ENCODE measurements at places on chromosomes 4 and X.

GRCh38 chr4:89562746-89563145 is 255.1 kb upstream of the GPRIN3 start:
- DNase-seq: no peak

DNA sequence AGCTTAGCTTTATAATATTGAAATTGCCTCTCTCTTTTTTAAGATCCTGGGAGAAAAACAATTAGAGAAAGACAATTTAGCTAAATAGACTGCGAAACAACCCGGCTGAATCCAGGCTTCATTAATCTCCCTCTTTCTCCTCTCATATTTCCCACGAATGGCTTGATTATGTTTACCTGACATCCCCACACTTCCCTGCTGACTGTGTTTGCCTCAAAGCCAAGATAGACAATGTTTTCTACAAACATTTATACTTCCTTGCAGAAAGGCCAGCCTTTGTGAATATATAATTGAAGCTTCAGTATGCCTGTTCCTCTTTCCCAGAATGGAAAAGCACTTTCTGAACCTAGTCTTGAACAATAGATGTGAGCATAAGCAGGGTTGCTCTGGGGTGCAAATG is 566.8 kb downstream of the PDHA2 start:
- no peak for DNase-seq

- no peak for DNase-seq
These were observed 25.2 kb downstream of the PPP1R2C start for GRCh38 chrX:42752730-42753129.

DNA sequence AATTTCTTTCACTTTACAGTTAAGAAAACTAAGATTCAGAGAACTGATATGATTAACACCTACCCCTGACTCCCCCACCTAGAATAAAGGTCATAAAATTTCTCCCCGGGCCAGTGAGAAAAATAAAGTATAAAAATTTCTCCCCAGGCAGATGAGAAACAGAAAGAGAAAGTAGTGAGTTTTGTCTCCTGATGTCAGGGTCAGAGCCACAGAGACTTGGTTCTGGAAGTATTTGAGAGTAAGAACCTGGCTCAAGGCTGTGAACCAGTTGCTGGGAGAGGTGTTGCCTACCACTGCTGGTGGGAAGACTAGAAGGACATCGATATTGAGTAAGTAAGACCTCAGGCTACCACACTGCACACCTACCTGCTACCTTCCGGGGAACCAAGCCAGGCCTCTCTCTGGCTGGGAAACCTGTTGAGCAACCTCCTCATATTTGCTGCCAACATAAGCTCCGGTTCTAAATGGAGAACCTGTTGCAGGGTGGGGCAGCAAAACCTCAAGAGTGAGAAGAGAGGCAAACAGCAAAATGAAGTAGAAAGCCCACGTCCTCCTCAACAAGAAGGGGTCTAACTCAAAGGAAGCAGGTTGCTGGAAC is 104.2 kb upstream of the PUDP start:
- DNase-seq: no peak

- DNase-seq: no peak
These were observed 59.2 kb downstream of the MND1 start for GRCh38 chr4:153403726-153404125.

GRCh38 chr4:186765138-186765537 is 41.5 kb upstream of the FAT1 start:
- no peak for DNase-seq

DNA sequence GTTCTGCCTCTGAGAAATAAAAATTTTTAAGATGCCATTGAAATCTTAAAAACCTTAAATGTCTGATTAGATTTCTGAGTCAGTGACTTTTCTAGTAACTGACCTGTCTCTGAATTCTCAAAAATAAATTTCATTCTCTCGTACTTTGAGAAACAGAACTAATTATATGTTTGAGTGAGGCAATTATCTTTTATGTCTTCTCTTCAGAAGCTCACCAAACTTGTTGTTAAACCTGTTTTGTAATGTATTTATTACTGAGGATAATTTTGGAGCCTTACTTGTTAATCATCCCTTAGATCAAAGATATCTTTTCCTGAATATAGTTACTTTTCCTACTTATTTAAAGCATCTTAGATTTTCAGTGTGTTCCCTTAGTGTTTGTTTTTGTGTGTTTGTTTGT is 64.5 kb upstream of the MMAA start:
- no peak for DNase-seq

DNA sequence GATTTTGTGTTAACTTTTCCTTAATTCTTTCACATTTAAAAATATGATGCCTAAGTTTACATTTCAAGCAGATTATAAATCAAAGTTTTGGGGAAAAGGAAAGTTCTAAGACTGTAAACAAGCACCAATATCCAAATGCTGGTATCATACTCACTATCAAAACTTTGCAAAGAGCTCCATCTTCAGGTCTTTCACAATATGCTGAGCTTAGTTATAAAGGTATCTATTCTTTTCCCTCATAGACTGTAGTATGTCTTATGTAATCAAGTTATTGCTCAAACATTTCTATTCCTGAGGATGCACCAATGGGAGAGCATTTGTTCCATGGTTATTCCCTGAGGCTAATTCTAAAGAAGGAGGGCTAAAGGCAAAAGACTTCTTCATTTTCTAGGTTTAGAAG is 207.9 kb upstream of the FAM241A start:
- DNase-seq: no peak

- no peak for DNase-seq
These were observed 169.5 kb downstream of the TLL1 start for GRCh38 chr4:166042510-166043055.

All from activated CD8-positive, alpha-beta memory T cell treated with anti-CD3 and anti-CD28 coated beads for 4 hours (primary cell).